ENCODE measurements at places on chromosomes 7 and 10.

DNA sequence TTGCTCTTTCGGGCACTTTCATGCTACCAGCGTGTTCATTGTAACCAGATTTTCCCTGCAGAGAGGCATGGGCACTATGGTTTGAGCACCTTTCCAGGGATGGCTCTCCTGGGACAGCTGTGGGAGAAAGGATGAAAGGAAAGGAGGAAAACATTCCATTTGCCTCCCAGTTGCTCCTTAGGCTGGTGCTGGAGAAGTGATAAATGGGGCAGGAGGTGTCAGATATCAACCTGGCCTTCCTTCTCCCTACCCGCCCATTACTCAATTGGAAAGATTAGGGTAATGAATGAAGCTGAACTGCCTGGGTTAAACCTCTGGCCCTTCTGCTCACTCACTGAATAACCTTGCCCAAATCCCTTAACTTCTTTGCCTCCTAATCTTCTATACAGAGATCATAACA is 228.4 kb downstream of the PLXNA4 start:
- DNase-seq, result no peak

GRCh38 chr7:21916176-21916575 is 29.5 kb downstream of the CDCA7L start:
- DNase-seq, result no peak

DNA sequence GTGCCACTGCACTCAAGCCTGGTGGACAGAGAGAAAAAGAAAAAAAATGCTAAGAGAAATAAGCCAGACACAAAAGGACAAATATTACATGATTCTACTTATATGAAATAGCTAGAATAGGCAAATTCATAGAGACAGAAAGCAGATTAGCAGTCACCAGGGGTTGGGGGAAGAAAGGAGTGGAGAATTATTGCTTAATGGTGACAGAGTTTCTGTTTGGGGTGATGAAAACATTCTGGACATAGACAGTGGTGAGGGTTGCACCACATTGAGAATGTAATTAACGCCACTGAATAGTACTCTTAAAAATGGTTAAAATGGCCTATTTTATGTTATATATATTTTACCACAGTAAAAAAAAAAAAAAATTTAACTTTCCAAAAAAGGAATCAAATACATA is 6.4 kb upstream of the NT5C2 start:
- no peak for DNase-seq

- no peak for DNase-seq
Measured at GRCh38 chr7:117157241-117158209, 165.3 kb downstream of the WNT2 start.

GRCh38 chr10:85612833-85613232 is 753.8 kb downstream of the GRID1 start:
- no peak for DNase-seq

- no peak for DNase-seq
Measured at GRCh38 chr10:25182636-25183035, 7.8 kb downstream of the GPR158 start.

DNA sequence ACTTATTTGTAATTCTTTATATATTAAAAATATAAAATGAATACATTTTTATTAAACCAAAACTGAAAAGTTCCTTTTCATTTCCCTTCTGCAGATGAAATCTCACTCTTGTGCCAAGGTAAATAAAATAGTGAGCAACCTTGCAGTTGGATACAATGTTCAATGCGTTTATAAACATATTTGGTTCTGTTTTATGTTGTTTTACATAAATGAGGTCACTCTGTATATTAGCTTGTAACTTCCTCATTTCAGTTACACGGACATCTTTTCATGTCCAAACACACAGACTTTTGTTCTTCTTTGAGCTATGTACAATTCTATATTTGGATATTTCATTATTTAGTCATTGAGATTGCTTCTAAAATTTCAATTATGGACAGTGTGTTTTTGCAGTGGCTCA is 107.7 kb downstream of the BBS9 start:
- no peak for DNase-seq

GRCh38 chr7:117082647-117083046 is 129.3 kb downstream of the ST7 start:
- DNase-seq, result no peak

DNA sequence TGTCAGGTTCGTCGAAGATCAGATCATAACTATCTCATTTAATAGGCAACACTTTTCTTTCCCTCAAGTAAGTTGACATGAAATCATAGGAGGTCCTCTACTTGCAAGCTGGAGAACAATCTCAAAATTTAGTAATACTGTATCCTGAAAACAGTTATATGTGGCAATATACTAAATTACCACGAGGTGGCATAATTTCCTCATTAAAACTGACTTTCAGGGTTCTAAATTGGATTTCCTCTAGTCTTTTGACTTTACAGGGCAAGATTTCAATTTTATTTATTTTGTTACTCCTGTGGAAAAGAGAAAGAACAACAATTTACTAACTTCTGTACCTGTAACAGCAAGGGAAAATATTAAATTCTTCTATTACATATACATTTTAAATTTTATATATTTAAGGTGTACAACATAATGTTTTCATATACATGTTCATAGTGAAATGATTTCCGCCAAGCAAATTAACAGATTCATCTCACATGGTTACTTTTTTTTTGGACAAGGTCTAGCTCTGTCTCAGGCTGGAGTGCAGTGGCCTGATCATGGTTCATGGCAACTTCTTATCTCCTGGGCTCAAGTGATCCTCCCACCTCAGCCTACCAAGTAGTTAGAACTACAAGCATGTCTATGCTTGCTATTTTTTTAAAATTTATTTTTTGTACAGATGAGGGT is 53.4 kb upstream of the CYP2C18 start:
- DNase-seq, result peak; percentile 25

DNA sequence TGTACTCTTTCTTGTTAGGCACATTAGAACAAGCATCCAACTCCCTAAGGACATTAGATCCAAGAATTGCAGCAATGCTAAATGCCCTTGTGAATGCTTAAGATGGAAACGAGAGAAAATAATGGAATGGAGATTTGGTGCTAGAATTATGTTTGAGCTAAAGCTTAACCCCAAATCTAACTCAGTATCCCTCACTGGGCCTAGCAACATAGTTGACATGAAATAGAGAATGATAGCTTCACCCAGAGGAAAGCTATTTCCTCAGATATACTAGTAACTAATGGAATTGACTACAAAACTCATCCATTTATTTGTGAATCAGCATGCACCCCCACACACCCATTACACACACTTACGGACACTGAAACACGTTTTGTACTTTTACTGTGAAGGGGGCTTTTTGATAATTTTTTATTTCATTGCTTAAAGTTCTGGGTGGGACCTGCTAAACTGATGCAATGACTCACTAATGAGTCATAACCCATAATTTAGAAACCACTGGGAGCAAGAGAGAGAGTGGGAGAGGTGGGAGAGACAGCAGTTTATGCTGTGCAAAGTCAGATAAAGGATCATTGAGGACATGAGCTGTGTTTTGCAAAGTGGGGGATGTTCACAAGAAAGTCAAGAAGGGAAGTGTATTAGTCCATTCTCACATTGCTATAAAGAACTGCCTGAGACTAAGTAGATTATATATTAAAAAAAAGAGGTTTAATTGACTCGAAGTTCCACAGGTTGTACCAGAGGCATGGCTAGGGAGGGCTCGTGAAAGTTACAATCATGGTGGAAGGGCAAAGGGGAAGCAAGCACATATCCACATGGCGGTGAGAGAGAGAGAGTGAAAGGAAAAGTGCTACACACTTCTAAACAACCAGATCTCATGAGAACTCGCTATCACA is 382.7 kb downstream of the SFMBT2 start:
- DNase-seq, result no peak

GRCh38 chr10:113891476-113891875 is 37.0 kb downstream of the NHLRC2 start:
- DNase-seq, result no peak

- DNase-seq, result no peak
Measured at GRCh38 chr10:120492346-120492745, 35.3 kb downstream of the PLPP4 start.

- no peak for DNase-seq
Measured at GRCh38 chr7:102186306-102186705, 100.4 kb upstream of the SH2B2 start.

DNA sequence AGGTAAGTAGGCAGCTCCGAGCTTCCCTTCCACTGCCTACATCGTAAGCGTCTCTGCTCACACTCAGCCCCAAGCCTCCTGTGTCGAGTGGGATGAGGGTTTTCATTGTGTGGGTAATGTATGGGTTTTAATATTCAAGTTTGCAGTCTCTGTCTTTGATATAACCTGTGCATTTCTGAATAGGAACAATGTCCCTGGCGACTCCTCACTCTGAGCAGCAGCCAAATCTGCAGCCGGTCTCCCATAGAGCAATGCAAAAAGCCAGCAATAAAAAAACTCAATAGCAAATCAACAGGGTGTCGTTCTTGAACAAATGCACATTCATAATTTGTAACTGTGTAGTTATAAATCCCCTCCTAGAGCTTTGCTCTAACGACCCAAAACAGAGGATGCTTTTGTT is 33.4 kb downstream of the PPP1R17 start:
- no peak for DNase-seq

DNA sequence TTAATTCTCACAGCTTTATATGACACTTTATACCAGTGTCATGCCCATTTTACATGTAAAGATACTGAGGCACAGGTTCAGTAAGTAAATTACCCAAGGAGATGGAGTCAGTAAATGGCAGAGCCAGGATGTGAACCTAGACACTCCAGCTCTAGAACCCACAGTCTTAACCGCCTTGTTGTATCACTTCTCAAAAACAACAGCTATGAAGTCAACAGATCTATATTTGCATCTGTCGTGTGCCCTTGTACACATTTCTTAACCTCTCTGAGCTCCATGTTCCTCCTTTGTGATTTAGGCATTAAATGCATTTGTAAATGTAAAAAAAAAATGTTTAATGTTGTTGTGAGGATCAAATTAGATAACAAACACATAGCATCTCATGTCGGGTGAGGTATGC is 716.2 kb downstream of the SUGCT start:
- DNase-seq, result no peak

- DNase-seq, result no peak
Measured at GRCh38 chr7:30452280-30452930, 26.2 kb downstream of the NOD1 start.

DNA sequence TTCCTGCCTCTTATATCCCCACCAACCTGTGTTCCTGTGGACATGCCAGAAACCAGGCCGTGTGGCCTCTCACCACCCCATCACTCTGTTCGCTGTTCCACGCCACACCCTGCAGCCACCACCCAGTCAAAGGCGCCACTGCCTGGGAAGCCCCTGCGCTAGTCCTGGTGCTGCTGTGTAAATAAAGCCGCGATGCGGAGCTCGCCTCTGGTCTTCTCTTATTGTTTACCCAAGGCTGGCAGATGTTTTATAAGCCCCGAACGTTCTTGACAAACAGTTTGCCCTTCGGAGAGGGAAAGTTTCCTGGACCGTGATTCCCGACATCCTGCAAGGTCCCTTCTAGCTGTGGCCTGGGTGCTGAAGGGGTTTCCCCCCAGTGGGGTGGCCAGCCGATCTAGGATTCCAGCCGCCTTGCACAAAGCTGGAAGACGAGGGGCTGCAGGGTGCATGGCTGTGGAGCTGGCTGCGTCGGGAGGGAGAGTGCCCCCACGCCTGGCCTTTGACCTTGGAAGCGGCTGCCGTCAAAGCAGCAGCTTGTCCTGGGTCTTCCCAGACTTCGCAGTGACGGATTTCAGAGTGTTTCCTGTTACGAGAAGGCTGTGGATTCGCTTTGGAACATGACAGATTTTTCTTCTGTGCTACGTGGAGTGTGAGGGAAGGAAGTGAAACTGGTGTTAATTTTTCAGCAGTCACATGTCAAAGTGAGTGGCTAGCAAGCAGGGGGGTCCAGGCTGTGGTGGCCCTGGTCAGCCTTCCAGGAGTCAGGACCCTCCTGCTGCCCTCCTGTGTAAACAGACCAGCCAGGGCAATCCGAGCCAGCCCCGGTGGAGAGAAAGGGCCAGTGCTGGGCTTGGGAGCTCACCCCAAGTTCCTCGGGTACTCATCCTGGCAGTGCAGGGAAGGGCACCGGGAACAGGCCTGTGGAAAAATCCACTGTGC is 61.6 kb downstream of the LHPP start:
- DNase-seq, result no peak

GRCh38 chr7:6486438-6487183 is 38.9 kb upstream of the DAGLB start:
- no peak for DNase-seq

DNA sequence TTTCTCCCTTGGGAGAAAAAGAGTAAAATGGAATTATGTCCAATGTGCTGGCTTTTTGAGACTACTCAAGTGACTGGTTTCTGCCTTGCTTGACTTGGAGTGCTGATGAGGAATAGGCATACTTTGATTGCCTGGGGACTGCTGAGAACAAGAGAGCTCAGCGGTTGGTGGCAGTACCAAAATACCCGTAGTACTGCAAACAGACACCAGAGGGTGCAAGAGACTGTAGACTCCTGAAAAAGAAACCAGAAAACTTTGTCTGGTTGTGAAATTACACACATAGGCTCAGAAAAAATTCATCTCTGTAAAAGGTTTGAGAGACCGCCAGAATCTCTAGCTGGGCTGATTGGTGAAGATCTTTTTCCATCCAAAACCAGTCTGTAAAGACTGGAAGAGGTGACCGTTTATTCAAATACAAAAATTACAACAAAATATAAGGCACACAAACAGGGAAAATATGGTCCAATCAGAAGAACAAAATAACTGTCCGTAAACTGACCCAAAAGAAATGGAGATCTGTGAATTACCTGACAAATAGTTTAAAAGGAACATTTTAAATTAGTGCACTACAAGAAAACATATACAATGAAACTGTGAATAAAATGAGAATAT is 18.5 kb downstream of the BICC1 start:
- peak; percentile 90 for DNase-seq

DNA sequence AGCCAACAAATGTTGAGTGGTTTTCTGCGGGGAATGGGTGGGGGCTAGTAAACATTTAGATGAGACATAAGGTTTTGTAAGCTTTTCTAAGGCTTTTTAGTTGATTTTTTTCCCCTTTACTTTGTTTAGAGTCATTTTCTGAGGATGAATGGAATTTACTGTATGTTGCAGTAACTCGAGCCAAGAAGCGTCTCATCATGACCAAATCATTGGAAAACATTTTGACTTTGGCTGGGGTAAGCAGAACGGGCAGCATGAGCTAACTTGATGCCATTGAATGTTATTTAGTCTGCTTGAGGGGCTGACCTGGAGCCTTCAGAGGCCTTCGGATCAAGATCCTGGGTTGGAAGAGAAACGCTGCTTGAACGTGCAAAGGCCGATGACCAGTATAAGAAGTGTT is 37.3 kb downstream of the FBH1 start:
- DNase-seq, result no peak

DNA sequence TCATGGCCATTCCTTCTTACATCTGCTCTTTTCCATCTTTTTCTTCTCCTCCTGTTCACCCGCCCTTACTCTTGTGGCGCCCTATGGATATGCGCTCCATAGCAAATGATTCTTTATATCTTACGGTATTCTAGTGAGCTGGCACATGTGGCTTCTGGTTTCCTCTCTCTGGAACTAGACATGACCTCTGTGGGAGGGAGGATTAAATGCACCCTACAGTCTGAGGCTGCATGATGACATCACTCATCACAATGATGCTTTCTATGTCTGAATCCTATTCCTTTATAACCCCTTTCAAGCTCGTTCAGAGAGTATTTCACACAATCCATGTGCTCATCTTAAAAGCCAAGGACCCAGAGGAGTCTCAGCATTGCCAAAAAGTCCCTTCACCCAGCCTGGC is 153.3 kb downstream of the EGFR start:
- no peak for DNase-seq

Data from T47D (cell line).